Ecto neural progenitor cell (in vitro differentiated cells): ENCODE measurements at places on chromosomes 5 and 9.

GRCh38 chr9:74942801-74943200 lies 9.9 kb downstream of the C9orf40 start:
- no peak for DNase-seq

DNA sequence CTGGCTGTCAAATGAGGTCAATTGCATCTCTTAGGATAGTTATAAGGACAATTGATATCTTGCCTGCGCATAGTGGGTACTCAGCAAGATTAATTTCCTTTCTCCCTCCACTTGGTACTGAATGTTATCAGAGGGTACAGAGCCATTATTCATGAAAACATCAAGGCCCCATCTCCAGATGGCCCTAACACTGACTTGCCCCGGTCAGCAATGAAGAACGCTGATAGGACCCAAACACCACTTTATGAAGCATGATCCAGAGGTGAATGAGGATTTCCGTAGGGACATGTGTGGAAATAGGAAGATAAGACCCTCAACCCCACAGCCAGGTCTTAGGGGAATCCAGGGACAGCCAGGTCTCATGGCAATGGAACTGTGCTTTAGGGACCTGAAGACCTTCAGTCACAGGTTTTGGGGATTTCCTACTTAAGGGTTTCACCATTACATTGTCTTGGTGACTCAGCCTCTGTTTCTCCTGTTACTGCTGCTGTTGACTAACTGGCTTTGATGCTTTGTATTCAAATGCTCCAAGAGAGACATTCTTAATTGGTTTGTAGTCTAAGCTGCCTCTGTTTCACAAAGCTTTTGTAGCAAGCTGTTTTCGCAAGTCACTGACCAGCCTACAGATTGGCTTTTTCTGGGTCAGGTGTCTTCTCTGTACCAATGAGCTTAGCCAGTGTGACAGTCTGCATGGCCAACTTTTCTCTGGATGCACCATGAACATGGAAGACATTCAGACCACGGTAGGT lies 35.3 kb upstream of the IQGAP2 start:
- DNase-seq, result no peak

- DNase-seq, result peak; percentile 99
These were observed 13.3 kb downstream of the TRIM7 start for GRCh38 chr5:181191526-181192336.

- no peak for DNase-seq
These were observed 149.6 kb downstream of the TTLL11 start for GRCh38 chr9:121943463-121943862.

- DNase-seq, result no peak
These were observed 186.0 kb downstream of the TENT4A start for GRCh38 chr5:6899221-6899620.

DNA sequence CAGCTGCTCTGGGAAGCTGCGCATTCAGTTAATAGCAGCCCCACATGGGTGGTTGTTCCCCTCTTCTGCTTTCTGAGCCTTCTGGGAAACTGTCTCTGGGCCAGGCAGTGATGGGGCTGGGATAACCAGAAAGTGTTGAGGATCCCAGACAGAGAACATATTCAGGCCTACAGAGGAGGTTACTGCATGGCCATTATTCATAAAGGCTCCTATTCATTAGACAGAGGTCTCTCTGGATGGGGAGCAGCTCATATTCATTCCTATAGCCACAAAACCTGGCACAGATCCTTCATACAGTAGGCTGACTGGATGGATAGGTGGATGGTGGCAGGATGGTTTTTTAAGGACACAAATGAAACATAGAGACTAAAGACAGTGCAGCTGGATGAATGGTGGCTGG lies 76.3 kb downstream of the HSPA4 start:
- DNase-seq, result no peak

- DNase-seq, result no peak
These were observed 7.0 kb downstream of the FSTL4 start for GRCh38 chr5:133605323-133605722.

DNA sequence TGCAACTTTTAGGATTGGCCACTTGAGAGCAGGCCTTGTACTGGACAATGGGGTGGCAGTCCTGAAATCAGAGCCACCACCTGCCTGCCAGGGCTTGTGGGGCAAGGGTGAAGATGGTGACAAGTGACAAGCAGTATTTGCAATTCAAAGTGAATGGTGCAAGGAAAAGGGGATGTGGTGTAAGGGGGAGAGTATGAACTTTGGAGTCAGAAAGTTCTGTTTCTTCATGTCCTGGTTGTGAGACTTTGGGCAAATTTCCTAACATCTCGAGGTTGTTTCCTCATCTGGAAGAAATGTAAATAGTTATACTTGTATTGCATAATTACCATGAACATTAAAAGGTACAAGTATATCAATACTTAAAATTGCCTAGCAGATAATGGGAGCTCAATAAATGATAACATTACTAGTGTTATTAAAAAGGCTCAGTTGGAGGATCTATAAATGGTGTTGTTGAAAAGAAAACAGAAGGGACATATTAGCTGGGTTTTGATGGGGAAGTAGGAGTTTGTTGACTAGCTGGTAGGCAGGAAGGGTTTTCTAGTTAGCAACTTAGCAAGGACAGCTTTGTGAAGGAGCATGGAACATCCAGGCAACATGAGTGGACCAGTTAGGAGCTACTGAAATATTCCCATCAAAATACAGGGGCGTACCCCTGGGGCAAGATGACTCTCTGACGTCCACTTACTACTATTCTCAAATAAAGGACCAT lies 21.3 kb upstream of the MEGF9 start:
- no peak for DNase-seq

DNA sequence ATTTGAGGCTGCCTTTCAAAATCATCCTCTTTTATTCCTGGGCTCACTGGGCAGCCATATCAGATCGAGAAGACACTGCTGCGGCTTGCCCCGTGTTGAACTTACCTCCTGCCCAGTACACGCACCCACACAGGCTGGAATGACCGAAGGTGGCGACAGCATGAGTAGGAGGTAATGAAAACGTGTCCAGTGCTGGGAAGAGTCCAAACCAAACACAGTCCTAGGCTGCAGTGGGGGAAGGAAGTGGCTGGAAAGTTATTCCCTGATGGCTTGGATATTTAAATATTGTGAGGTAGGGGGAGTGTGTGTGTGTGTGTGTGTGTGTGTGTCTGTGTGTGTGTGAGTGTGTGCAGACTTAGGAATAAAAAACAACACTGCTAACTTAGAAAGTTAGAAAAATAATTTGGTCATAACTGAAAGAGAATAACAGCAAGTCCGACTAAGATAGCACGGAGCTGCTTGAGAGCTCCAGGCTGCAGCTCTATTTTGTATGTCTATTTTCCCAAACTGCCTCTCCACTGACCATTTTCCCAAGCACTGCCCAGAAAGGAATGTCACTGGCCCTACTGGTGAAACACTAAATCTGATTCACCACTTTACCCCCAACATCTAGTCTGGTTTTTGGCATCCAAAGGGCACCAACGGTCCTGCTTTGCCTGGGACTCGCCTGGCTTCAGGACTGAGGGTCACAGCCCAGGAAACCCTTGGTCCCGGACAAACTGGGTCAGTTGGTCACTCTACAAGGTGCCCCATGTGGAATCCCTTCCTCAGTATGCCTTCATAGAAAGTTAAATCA lies 41.2 kb downstream of the ANKH start:
- no peak for DNase-seq

DNA sequence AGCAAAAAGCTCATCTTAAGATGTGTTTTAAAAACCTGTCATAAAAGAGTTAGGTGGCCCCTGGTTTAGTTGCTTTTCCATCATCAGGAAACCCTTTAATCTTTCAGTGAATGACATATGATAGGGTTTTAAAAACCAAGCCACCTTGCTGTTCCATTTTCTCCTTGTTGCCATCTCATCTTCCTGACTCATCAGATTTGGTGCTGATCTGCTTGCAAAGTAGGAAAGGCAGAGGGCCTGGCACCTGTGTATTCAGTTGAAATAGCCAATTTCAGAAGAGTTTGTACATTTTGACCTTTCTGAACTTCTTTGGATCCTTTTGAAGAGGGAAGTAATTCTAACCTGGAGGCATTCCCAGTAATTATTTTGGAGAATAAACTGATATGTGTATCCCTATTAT lies 272.7 kb downstream of the CD180 start:
- no peak for DNase-seq

DNA sequence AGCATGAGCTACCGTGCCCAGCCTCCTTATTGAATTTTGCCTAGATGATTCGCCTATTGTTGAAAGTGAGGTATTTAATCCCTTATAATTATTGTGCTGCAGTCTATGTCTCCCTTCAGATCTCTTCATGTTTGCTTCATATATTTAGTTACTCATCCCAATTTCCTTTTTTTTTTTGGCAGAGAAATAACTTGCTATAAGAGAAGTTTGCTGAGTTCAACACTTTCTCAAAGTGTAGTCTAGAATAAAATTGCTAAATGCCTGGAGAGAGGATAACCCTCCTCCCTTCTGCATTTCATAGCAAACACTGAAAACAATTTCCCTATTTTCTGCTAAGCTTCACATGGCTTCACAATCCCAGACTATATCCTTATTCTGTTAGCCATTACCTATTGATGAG lies 136.6 kb upstream of the CD180 start:
- no peak for DNase-seq

- no peak for DNase-seq
These were observed 661 bp upstream of the SLC25A51 start for GRCh38 chr9:37904445-37905130.

- no peak for DNase-seq
These were observed 11.3 kb upstream of the ACSL6 start for GRCh38 chr5:132022737-132023136.
